Upper lobe of left lung (tissue), 6 donors: ENCODE measurements at places on chromosomes 7 and 10. TPM values are rescaled to one million over a fixed set of nuclear protein-coding genes. Genes with fewer than 3 reads are reported as not detected.
A peak's percentile ranks its signal among the peaks of the same experiment; 100 is the strongest.

DNA sequence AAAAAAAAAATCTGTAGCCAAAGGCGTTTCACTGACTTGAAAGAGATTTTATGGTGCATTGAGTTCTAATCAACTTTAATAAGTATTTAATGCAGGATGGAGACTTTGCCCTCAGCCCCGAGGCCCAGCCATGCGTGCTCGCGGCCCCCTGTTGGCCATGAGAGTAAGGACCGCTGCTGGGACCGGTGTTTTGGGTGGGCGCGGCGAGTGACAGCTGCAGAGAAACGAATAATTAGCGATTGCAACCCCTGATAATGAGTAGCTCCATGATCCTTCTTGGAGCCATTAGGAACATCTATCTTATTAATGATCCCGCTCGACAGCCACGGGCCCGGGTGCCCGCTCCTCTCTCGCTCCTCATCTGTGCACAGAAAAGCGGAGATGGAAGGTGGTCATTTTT is 347.4 kb downstream of the RPS24 start:
- H3K4me3 ChIP-seq: no peak overlapping the region
- no peaks in the 10 kb centered on the region for H3K4me1 ChIP-seq
- H3K36me3 ChIP-seq: no peaks in the 10 kb centered on the region
- peak; percentile 48 for DNase-seq
- H3K27ac ChIP-seq: no peak overlapping the region

DNA sequence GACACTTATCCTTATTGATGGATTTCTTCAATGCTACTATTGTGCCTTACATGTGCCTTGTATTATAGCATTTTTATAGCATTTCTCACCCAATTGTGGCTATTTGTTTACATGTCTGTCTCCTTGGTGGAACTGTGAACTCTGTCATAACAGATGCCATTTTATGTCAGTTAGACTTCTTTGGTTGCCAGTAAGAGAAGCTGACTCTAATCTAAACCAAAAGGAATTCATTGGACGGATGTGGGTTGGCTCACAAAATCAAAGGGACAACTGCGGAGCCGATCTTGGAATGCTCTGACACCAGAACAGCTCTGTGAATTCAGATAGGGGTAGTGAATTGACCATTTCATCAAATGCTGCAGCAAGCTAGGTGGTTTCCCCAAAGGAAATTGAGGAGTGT is 15.0 kb downstream of the GARIN1A start:
- H3K36me3 ChIP-seq: no peaks in the 10 kb centered on the region
- H3K27me3 ChIP-seq: no peaks in the 10 kb centered on the region
- DNase-seq: no peak
- no peak overlapping the region for H3K27ac ChIP-seq
- no peak overlapping the region for H3K4me3 ChIP-seq
- no peaks in the 10 kb centered on the region for H3K4me1 ChIP-seq

- H3K36me3 ChIP-seq: no peaks in the 10 kb centered on the region
- H3K4me1 ChIP-seq: no peaks in the 10 kb centered on the region
- H3K27me3 ChIP-seq: no peaks in the 10 kb centered on the region
- no peak overlapping the region for H3K4me3 ChIP-seq
These were observed 31.7 kb downstream of the POLR1F start for GRCh38 chr7:19677180-19677579.

- no peak overlapping the region for H3K27ac ChIP-seq
- DNase-seq: no peak
- H3K27me3 ChIP-seq: no peaks in the 10 kb centered on the region
These were observed 44.0 kb downstream of the TARP start for GRCh38 chr7:38229386-38229785.

GRCh38 chr7:77903597-77903996 is 105.0 kb downstream of the PHTF2 start:
- H3K4me3 ChIP-seq: no peak overlapping the region
- H3K4me1 ChIP-seq: no peaks in the 10 kb centered on the region
- no peaks in the 10 kb centered on the region for H3K36me3 ChIP-seq
- H3K27me3 ChIP-seq: no peaks in the 10 kb centered on the region

DNA sequence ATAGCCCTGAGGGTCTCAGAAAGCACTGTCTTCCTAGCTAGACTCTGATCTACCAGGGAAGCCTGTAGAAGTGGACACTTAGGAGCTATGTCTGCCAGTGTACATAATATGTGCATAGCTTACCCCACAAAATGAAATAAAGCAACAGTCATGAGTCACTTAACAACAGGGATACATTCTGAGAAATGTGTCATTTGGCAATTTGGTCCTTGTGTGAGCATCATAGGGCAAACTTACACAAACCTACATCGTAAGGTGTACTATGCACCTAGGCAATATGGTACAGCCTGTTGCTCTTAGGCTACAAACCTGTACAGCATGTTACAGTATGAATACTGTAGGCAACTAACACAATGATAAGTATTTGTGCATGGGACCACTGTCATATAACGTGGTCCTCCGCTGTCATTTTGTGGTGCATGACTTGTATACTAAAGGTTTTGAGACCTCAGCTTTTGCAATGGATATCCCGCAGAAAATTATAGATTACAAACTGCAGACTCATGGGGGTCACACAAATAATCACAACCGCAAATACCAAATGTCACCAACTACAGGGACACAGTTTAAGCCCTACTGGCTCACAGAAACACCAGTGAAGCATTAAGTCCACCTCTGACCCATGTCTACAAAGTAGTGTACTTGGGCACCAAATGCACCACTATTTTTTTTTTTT is 1.7 kb downstream of the URGCP start:
- no peak overlapping the region for H3K4me3 ChIP-seq
- peak overlapping the region; percentile 87 for H3K27ac ChIP-seq
- H3K27me3 ChIP-seq: no peaks in the 10 kb centered on the region
- DNase-seq: no peak
- peaks cover 24% of the 10 kb centered on the region for H3K4me1 ChIP-seq
- H3K36me3 ChIP-seq: no peaks in the 10 kb centered on the region

The FBXO24 gene
- 0.77 TPM for total RNA-seq

The PPP1R17 gene
- total RNA-seq: not detected

The HOXA3 gene
- 5.5 TPM for total RNA-seq

The NAT16 gene
- total RNA-seq: not detected

The EBLN1 gene
- total RNA-seq: not detected
